Occipital lobe (tissue), 3 donors: ENCODE measurements at places on chromosomes 7 and 10. TPM values are rescaled to one million over a fixed set of nuclear protein-coding genes. Genes with fewer than 3 reads are reported as not detected.
A peak's percentile ranks its signal among the peaks of the same experiment; 100 is the strongest.

GRCh38 chr7:116212869-116213268, 2.5 kb downstream of the TES start:
- no peak for DNase-seq

GRCh38 chr7:79159040-79159664, 294.3 kb downstream of the MAGI2 start:
- DNase-seq, result no peak

DNA sequence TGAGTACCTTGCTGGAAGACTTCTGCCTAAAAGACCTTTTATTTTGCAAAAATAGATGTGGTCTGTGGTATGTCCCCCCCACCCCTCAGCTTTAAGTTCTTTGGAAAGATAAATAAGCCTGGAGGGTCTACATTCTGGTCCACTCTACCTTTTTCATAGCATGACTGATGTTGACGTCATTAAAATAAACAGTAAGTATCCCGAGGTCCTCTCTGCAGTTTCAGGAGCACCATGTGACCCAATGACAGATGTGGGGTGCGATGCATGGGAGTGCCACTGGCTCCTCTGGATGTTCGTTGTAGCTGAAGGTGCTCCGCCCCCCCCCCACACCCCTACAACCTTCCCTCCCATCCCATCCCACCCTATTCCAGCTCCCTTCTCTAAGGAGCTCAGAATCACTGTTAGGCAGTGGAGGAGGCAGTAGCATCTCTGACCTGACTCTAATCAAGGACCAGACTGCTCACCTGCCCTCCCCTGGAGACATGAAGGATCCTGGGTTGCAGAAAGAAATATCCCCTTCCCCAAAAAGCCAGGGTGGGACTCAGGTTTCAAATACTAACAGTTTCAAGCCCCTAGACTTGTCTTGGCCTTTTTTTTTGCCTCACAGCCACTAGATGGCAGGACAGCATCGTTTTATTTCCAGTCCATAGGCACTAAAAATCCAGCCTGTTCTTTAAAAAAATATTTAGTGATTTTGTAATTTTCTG, 25.1 kb downstream of the CASP7 start:
- DNase-seq, result no peak

The ASZ1 gene
- not detected for total RNA-seq

GRCh38 chr7:29077854-29078253, 68.5 kb downstream of the CPVL start:
- DNase-seq, result no peak

DNA sequence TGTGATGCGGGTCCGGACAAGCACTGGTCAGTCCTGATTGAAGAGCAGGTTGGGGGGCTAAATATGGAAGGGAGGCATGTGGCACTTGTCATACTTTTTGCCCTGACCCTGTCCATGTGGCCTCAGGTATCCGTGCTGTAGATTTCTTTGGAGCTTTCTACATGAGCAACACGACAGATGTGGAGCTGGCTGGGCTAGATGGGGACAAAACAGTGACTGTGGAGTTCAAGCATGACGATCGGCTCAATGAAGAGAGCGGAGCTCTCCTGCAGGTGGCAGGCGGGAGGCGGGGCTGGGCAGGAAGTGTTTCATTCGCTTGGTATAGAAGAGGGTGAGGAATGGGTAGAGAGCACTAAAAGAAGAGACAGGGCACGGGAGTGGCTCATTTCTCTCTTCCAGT, 13.0 kb upstream of the CHCHD1 start:
- DNase-seq, result no peak

The ATRNL1 gene
- 856 TPM for total RNA-seq

DNA sequence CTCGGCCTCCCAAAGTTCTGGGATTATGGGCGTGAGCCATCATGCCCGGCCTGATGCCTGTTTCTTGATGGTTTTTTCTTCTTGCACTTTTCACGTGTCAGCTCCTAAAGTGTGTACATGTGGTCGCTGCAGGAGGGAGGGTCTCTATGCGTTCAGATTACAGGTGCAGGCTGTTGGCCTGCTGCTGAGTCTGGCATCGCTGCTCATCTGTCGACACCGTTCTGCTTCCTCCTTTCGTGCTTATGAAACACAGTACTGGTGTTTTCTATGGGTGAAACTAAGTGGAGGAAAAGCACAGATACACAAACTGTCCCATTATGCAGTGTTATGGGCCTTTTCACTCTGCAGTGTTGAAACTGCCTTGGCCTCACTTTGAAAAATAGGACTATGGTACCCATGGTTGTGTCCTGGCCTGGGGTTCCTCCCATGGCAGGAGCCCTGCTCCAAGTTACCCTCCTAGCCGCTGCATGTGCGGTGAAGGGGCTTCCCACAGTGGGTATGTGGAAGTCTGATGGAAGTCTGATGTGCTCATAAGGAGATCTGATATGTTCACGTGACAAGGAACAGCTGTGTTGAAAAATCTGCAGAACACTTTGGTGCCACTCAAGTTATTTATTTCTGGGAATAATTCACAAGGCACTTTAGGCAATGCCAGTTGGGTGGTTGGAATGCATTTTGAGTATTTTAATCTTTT, 23.5 kb downstream of the OGDH start:
- DNase-seq, result no peak

The AKR1C3 gene
- 8.0 TPM for total RNA-seq

DNA sequence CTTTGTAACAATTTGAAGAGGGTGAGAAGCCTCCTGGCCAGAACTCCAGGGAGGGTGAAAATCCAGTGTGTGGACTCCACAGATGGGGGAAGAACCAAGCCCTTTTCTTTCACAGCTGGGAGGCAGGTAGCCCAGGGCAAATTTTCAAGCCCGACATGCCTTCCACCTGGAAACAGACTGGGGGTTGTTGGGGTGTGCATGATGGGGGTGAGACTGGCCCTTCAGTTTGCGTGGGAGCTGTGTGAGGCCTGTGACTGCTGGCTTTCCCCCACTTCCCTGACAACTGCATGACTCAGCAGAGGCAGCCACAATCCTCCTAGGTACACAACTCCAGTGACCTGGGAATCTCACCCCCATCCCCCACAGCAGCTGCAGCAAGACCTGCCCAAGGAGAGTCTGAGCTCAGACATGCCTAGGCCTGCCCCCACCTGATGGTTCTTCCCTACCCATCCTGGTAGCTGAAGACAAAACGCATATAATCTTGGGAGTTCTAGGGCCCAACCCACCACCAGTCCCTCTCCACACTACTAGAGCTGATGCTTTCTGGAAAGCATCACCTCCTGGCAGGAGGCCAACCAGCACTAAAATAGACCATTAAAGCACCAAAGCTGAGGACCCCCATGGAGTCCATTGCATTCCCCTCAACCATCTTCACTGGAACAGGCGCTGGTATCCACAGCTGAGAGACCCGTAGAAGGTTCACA, 445.4 kb downstream of the TFEC start:
- no peak for DNase-seq

- no peak for DNase-seq
Observed at GRCh38 chr10:15558136-15558535, 161.6 kb downstream of the ITGA8 start.

DNA sequence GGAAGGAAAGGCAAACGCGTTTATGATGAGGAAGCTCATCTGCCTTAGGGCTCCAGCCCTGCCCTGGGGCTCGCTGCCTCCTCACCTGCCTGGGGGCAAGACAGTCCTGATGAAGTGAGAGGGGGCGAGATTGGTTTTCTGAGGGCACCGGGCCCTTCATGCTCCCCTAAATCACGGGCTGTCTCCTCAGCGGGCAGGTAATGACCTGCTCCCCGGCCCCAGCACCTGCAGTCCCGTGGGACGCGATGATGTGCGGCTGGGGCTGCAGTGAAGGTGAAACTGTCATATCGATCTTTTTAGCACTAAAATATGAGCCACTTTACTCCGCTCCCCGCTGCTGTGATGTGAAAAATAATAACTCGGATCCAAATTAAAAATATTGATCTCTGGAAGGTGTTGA, 120.2 kb downstream of the INPP5A start:
- DNase-seq, result no peak

The LEP gene
- total RNA-seq, result not detected

DNA sequence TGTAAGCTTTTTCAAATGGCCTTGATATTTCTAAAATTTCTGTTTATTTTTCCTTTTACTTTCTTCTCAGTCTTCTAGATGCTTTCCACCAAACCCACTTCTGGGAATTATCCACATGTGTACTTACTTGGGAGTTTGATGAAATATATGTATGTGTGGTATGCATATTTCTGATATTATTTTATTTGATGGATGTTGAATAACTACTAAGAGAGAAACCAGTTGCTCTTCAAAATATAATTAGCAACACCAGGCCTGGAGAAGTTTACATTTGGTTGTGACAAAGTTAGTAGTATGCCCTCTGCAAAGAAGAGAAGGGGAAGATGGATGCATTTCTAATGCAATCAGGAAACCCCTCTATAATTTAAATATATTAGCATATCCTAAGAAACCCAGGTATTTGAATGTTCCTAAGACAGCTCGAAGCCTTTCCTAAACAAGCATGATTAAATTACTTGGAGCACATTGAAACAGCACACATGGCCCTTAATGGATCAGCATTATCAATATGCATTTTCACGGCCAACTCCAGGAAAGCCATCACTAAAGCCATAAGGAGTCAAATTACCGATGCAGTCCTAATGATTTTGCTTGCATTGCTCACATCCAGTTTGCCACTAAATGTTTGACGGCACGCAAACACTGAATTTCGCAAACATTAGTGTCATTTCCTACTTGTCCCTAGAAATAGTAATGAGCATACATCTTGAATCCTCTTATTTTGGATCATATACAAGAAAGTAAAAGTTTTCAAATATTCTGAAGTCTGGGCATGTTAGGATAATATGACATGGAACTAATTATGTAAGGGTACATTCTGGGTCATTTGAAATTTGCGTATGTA, 393.8 kb downstream of the EXOC4 start:
- no peak for DNase-seq

DNA sequence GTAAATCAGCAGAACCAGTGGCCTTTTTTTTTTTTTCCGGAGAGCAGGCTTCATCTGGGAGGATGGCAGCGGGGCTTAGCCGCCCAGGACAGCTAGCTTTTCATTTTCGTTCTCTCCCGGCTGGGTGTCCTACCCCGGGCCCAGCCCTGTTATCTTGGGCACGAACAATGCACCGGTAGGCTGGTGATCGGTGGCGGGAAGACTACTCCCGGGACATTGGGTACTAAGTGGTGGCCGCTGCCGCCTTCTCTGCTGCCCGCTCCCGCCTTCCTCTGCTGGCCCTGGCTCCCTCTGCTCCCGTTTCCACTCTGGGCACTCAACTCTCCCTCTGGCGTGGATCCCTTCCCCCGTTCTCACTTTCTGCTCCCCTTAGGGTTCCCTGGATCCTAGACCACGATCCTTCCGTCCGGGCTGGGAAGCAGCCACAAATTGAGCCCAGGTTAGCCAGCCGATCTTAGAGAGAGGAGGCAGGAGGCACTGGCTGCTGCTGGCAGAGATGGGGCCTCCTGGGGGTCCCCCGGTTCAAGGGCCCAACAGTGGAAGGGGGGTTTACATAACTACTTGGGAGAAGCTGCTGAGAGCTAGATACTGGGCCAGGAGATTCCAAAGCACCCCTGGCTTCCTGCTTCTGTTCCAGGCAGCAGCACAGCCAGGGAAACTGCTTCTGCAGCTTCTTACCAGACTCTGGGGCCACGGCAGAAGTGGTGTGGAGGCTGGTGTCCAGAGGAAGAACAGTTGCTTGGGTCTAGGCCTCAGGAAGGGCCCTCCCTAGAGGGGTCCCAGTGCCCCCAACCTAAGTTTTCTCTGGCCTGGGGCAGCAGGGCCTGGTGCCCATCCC, 1.8 kb downstream of the TLX1 start:
- DNase-seq, result no peak

GRCh38 chr10:18738835-18739234, 79.6 kb downstream of the ARL5B start:
- DNase-seq, result no peak

- DNase-seq, result no peak
Observed at GRCh38 chr7:70717553-70718329, 414.2 kb upstream of the GALNT17 start.

- peak; percentile 34 for DNase-seq
Observed at GRCh38 chr7:92246360-92247101, 757 bp downstream of the ANKIB1 start.

The SRRT gene
- total RNA-seq, result 29.5 TPM

DNA sequence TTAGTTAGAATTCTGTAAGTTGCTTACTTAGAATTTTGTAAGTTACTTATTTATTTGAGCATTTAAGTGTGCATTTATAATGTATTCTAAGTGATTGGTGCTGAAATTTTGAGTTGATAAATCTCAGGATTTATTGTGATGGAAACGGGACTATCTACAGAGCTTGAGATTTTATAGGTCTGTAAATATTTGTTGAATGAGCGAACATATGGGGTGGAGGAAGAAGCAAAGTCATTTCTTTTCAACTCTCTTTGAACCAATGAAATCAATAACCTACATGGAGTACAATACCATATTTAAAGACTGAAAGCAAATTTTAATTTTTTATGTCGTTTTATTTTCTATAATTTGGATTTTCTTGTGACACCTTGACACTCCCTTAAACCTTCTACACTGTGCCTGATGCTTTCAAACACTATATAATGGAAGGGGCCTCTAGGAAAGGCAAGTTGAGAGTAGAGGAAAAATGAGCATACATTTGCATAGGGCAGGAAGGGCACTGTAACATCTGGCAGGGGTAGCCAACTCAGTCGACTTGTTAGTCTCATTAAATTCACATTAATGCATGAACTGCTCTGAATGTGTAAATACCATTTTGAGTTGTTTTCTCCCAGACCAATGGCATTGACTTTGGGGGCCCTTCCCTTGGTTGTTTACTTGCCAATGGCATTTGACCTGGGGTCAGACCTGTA, 204.2 kb downstream of the DYNC1I1 start:
- DNase-seq, result no peak

- DNase-seq, result no peak
Observed at GRCh38 chr10:28293236-28294168, 9.4 kb downstream of the MPP7 start.

The TOMM7 gene
- total RNA-seq, result 194 TPM

The LRGUK gene
- 17.6 TPM for total RNA-seq

- no peak for DNase-seq
Observed at GRCh38 chr10:100103581-100103980, 21.9 kb upstream of the CPN1 start.

DNA sequence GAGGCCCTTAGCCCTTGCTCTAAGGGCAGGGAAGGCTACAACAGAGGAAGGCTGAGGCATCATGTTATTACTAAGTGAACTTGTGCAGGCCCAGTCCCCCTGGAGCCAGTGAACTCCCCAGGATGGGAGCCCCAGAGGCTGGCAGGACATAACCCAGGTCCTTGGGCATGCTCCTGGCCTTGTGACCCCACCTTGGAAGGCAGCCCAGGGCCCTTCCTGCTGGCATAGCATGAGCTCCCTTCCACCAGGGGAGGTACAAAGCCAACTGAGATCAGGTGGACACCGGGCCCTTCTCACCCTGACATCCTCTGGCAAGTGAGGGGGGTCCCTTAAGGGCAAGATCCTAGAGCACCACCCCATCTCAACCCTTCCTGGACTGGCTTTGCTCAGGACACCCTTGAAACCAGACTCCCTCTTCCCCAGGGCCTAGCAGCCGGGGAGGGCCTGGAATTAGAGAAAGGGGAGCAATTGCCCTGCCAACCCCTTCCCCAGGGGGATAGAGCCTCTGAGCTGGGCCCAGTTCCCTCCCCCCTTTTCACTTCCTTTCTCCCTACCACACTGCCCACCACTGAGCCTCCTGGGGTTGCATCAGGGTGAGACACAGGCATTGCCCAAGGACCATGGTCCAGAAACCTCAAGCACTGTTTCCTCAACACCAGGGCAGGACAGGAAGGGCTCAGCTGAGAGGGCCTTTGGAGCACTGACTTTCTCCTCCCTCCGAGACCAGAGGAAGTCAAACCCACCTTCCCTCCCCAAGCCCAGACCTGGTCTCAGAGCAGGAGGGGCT, 1.8 kb upstream of the VSIR start:
- DNase-seq, result no peak
